ENCODE measurements at places on chromosomes 16 and 17. TPM values are rescaled to one million over a fixed set of nuclear protein-coding genes. Genes with fewer than 3 reads are reported as not detected.

ALG1 gene
- 14.5 TPM for total RNA-seq

TMED6 gene
- total RNA-seq: not detected

NSMCE1 gene
- total RNA-seq: 50.4 TPM

GFAP gene
- 2,660 TPM for total RNA-seq

C16orf92 gene
- total RNA-seq: not detected

TOX3 gene
- total RNA-seq: 4.8 TPM

TBC1D16 gene
- 16.7 TPM for total RNA-seq

DHRS7C gene
- not detected for total RNA-seq

ADAP2 gene
- total RNA-seq: 12.0 TPM

SPSB3 gene
- 55.5 TPM for total RNA-seq

GPRC5C gene
- total RNA-seq: 98.7 TPM

SLC16A13 gene
- total RNA-seq: 0.10 TPM

CSH1 gene
- total RNA-seq: 18.1 TPM

CDC6 gene
- 6.7 TPM for total RNA-seq

PDPK1 gene
- total RNA-seq: 37.6 TPM

TNS4 gene
- total RNA-seq: not detected

ITGB3 gene
- 3.6 TPM for total RNA-seq

CRHR1 gene
- total RNA-seq: 1.9 TPM

QPRT gene
- total RNA-seq: 15.8 TPM

CA7 gene
- 0.30 TPM for total RNA-seq

IRF8 gene
- total RNA-seq: 20.5 TPM

HOXB9 gene
- total RNA-seq: 19.8 TPM

PTGES3L gene
- 1.5 TPM for total RNA-seq

FNDC8 gene
- not detected for total RNA-seq

KRT27 gene
- not detected for total RNA-seq

SULT1A3 gene
- total RNA-seq: 17.4 TPM

TSPOAP1 gene
- 22.6 TPM for total RNA-seq

TOM1L1 gene
- 32.3 TPM for total RNA-seq

SLX1B gene
- total RNA-seq: 12.9 TPM

CHD3 gene
- 100 TPM for total RNA-seq

GNG13 gene
- not detected for total RNA-seq

TMIGD1 gene
- not detected for total RNA-seq

LPCAT2 gene
- total RNA-seq: 33.6 TPM

CHP2 gene
- 22.5 TPM for total RNA-seq

ZNF469 gene
- total RNA-seq: 3.2 TPM

NPW gene
- 0.20 TPM for total RNA-seq

Data from spinal cord (tissue), 10 donors.